ENCODE measurements at places on chromosomes 5 and 9.
A peak's percentile ranks its signal among the peaks of the same experiment; 100 is the strongest.

GRCh38 chr5:18970000-18970399 is 1018.0 kb downstream of the CDH18 start:
- H3K27ac ChIP-seq: no peak overlapping the region
- H3K36me3 ChIP-seq: no peaks in the 10 kb centered on the region
- H3K4me1 ChIP-seq: no peaks in the 10 kb centered on the region
- no peak overlapping the region for H3K4me3 ChIP-seq
- DNase-seq: no peak
- no peaks in the 10 kb centered on the region for H3K27me3 ChIP-seq

- H3K27ac ChIP-seq: peak overlapping the region; percentile 10
- no peak for DNase-seq
- peaks cover 7% of the 10 kb centered on the region for H3K4me1 ChIP-seq
Measured at GRCh38 chr5:58117542-58117941, 342.3 kb downstream of the PLK2 start.

DNA sequence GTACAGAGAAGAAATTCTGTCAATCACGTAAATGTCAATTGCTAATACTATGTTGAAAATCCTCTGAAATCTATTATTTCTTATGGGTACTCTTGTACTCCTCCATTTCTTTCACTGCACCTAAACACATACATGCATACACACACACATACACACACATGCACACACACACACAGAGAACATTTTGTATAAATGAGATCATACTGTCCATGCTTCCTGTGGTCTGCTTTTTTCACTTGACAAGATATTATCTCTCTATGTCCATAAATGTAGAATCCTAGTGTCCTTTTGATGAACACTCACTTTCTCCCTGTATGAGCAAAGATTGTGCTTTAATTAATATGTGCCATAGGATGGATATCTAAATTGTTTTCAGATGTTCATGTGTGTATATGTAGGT is 32.7 kb upstream of the TLR4 start:
- no peaks in the 10 kb centered on the region for H3K4me1 ChIP-seq
- no peak overlapping the region for H3K4me3 ChIP-seq
- H3K27me3 ChIP-seq: no peaks in the 10 kb centered on the region
- no peaks in the 10 kb centered on the region for H3K36me3 ChIP-seq

GRCh38 chr9:37575921-37576721 is at the start of gene FBXO10:
Gene FBXO10, minus strand, starts transcription at chr9:37576380. Its CDS starts 34,612 bp downstream, at chr9:37541768.
- peaks cover 6% of the 10 kb centered on the region for H3K4me1 ChIP-seq
- no peaks in the 10 kb centered on the region for H3K27me3 ChIP-seq
- H3K36me3 ChIP-seq: no peaks in the 10 kb centered on the region
- H3K27ac ChIP-seq: peak within 1 kb of the TSS; percentile 80

DNA sequence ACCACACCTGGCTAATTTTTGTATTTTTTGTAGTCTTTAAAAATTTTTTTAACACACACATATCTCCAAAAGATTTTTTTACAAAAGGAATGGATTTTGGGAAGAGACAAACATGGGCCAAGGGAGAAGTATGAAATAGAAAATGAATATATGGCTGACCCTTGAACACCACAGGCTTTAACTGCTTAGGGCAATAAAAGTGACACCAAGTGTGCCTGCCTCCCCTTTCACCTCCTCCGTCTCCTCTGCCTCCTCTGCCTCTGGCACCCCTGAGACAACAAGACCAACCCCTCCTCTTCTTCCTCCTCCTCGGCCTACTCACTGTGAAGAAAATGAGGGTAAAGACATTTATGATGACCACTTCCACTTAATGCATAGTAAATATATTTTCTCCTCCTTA is 483.9 kb downstream of the KDM4C start:
- no peaks in the 10 kb centered on the region for H3K36me3 ChIP-seq
- H3K27me3 ChIP-seq: no peaks in the 10 kb centered on the region
- no peak overlapping the region for H3K27ac ChIP-seq
- H3K4me1 ChIP-seq: no peaks in the 10 kb centered on the region
- H3K4me3 ChIP-seq: no peak overlapping the region
- DNase-seq: no peak

GRCh38 chr9:114434878-114435311 is 47.1 kb upstream of the AKNA start:
- no peaks in the 10 kb centered on the region for H3K27me3 ChIP-seq
- no peak for DNase-seq
- no peaks in the 10 kb centered on the region for H3K36me3 ChIP-seq
- H3K4me3 ChIP-seq: no peak overlapping the region
- no peaks in the 10 kb centered on the region for H3K4me1 ChIP-seq
